ENCODE measurements at places on chromosomes 13 and 19. TPM values are rescaled to one million over a fixed set of nuclear protein-coding genes. Genes with fewer than 3 reads are reported as not detected.
A peak's percentile ranks its signal among the peaks of the same experiment; 100 is the strongest.

- no peak for DNase-seq
Observed at GRCh38 chr13:37984357-37984756, 114.8 kb upstream of the TRPC4 start.

DNA sequence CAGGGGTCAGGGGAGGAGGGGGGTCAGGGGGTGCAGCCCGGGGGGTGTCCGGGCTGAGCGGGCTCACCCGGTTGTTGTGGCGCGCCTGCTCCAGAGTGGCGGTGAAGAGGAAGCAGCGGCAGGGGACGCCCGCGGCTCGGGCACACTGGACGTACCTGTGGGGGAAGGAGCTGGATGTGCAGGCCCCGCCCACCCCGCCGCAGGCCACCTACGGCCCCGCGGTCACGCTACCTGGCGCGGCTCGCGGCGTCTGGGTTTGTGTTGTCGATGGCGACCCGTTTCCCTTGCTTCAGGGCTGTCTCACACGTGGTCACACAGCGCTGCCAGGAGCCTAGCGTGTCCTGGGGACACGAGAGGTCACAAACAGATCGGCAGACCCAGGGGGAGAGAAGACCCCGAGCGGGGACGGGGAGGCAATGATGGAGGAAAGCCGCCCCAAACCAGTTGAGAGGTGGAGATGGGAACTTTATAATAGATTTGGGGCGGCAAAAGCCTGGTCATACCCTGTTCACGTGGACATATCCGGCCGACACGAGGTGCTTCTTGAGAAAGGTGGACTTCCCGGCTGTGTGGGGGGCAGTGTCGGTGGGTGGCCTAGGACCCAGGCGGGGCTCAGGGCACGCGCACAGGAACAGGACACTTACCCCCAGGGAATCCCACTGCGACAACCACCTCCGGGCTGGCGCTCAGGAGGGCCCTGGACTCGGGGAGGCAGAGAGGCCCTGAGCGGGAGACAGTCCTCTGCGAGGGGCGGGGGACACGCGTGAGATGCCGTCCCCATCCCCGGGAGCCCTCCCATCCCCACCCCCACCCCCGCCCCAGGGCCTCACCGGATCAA lies 5.6 kb downstream of the PNKP start:
- peak; percentile 62 for DNase-seq

GRCh38 chr13:39879286-39880035 lies 224.0 kb downstream of the COG6 start:
- DNase-seq: no peak

- DNase-seq: no peak
Observed at GRCh38 chr19:40995355-40995754, 4.3 kb downstream of the CYP2B6 start.

GRCh38 chr19:6198896-6199239 lies 63.4 kb downstream of the ACSBG2 start:
- DNase-seq: no peak

DNA sequence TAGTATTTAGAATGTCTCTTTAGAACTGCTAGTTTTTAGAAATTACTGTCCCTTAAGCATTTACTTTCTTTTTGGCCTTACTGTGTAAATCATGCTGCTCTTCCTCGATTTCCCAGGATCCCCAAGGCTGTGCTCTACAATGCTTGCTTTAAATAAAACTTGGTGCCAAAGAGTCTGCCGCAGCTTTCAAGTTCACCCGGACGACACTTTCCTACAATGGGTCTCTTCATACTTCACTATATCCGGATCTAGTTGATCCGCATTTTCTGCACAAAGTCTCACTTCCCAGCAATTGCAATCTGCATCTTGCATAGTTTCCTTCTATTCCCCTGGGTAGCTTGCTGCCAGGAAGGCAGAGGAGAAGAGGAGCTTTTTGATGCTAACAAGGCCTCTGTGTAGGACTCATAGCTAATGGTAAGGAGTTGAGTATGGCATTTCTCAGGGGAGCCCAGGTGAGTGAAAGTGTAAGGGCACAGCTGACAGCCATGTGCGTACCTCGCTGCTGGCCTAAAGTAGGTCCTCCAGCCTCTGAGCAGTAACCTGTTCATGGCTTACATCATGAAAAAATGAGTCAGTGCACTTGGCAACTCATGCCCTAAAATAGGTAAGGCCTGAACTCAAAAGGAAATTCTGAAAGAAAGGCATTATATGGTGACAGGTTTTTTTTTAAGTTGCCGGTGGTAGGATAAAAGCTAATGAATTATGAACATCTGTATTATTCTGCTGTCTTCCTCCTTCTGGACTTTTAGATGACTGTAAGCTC lies 101.6 kb downstream of the ENOX1 start:
- DNase-seq: no peak

The ZNF93 gene
- 4.5 TPM for total RNA-seq

- DNase-seq: no peak
Observed at GRCh38 chr13:94382960-94383359, 96.5 kb downstream of the DCT start.

- DNase-seq: no peak
Observed at GRCh38 chr13:18991060-18991459, 190.6 kb downstream of the TUBA3C start.

The SYNE4 gene
- 7.0 TPM for total RNA-seq

The LAMP1 gene
- 256 TPM for total RNA-seq

GRCh38 chr19:46353730-46354528 lies 7.0 kb downstream of the PPP5C start:
- no peak for DNase-seq

The NCCRP1 gene
- 0.60 TPM for total RNA-seq

DNA sequence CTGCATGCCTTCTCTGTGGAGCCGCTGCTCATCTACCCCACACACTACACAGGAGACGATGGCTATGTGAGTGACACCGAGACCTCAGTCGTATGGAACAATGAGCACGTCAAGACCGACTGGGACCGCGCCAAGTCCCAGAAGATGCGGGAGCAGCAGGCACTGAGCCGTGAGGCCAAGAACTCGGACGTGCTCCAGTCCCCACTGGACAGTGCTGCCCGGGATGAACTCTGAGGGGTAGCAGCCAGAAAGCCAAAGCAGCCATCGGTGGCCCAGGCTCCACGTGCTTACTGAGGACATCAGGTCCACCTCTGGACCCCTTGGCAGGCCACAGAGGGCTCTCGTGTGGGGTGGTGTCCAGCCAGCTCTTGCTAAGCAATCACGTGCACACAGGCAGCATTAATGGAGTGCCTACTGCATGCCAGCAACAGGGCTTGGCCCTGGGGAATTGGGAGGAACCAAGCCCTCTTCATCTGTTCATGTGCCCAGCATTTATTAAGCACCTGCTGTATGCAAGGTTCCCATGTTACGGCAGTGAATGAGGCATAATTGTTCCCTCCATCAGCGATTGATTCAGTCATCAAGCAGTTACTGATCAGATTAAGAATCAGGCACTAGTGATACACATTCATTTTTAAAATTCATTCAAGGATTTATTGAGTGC lies 25.9 kb downstream of the COLGALT1 start:
- DNase-seq: no peak

DNA sequence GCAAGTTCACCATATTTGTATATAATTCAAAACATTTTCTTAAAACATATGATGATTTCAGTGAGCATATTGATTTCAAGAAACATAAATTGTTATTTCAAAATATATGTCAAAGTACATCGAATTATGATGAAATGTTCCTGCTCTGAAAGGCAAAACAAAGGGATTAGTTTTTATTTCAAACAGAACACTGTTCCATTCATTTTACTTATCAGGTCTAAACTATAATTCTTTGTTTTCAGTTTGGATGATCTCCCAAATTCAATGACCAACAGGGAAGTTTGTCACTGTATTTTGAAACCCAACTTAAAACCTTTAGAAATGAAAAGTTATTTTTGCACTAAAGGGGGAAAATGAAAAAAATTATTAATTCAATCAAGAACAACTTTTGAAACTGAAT lies 610.2 kb downstream of the SLITRK1 start:
- no peak for DNase-seq

The AMH gene
- 1.0 TPM for total RNA-seq

DNA sequence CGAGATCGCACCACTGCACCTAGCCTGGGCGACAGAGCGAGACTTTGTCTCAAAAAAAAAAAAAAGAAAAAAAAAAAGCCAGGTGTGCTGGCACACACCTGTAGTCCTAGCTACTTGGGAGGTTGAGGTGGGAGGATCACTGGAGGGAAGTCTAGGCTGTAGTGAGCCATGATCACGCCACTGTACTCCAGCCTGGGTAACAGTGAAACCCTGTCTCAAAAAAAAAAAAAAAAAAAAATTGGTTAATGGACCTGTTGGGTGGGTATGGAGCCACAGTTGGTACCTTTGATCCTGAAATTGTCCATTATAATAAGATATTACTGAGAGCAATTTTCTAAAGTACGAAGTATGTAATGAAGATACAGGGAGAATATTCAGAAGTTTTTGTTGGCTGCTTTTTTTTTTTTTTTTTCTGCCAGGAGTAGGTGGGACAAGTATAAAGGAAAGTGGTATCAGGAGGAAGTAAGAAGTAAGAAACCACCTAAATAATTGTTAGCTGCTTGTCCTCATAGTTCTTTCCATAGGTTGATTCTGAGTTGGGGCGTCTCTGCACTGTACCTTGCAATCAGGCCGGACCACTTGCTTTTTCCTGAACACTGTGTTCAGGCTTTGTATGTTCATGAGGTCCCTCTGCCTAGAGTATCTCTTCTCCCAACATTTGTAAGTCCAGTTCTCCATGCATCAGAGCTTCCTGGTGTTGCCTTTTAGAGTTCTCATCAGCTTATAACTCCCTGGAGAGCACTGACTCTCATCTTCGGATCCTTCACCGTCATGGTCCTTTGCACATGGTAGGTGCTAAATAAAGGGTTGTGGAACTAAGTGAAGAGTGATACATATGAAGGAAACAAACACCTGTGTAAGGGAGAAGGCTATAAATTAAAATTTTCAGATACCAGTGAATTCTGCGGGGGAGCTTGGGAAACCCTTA lies 31.7 kb downstream of the ARHGAP35 start:
- no peak for DNase-seq

DNA sequence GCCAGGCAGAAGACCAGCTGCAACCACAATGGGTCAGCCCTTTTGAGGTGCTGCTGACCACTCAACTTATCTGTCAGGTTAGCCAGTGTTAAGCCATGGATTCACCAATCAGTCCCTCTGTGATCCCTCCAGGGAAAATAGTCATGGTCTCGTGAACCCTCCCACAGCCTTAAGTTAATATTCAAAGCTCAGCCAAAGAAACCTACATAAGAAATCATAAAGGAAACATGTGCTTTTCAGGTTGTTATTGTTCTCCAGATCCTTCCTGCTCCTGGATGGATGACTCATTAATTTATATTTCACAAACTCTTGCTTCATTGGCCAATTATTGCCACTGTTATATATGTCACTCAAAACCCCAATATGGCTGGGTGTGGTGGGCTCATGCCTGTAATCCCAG lies 161.9 kb downstream of the B3GLCT start:
- DNase-seq: no peak

- DNase-seq: no peak
Observed at GRCh38 chr13:43080199-43080598, 56.8 kb downstream of the DNAJC15 start.
